Stimulated activated CD8-positive, alpha-beta memory T cell treated with anti-CD3 and anti-CD28 coated beads, Interleukin-7, amount 100 ng/mL, for 4 hours (primary cell): ENCODE measurements at places on chromosomes 2 and 18.

- no peak for DNase-seq
These were observed 45.9 kb downstream of the PXDN start for GRCh38 chr2:1698188-1698945.

- no peak for DNase-seq
These were observed 77.4 kb upstream of the TAF1B start for GRCh38 chr2:9765611-9766531.

DNA sequence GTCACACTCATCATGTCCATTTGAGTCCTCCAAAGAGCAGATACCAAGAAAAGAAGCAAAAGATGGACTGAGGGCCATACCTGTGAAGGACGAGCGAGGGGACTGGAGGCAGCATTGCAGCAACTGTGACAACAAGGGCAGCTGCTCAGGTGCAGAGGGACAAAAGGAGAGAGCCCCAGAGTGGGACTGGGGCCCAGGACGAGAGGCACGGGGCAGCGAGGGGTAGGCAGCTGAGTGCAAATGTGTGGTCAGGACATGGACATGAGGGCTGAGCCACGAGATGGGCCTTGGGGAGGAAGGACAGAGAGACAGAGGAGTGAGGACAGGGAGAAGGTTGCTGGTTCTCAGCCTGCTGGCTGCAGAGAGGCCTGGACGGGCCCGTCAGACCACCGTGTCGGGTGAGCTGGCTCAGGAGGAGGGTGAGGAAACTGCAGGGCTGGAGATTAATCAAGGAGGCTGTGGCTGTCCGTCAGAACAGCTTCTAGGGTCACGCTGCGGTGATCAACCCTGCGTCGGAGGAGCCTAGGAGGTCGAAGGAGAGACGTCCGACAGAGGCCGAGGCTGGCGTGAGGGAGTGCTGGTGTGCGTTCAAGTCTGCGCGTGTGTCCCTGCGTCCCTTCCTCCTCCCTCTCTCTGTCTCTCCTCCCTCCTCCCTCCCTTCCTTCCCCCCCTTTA is 206.8 kb upstream of the HDAC4 start:
- DNase-seq = no peak

GRCh38 chr2:25036221-25036559 is 5.7 kb upstream of the EFR3B start:
- no peak for DNase-seq

- no peak for DNase-seq
These were observed 102.8 kb upstream of the CYP1B1 start for GRCh38 chr2:38178556-38179419.

GRCh38 chr2:208584378-208584985 is 177.9 kb downstream of the PTH2R start:
- no peak for DNase-seq

GRCh38 chr18:79815657-79816056 is 17.9 kb downstream of the KCNG2 start:
- DNase-seq = no peak

DNA sequence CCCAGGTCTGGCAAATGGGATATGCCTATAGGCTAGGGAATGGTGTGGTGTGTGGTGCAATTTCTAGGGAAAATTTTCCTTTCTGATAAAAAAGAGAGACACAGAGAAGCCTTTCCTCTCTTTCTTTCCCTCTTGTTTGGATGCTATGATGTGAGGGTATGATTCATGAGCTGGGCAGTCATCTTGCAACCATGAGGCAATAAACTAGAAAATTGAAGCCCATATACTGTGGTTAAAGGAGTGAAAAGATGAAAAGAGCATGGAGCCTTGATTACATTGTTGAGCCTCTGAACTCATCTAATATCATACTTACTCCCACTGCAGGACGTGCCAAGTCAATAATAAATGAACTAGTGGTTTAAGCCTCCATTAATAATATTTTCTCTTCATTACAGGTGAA is 215.6 kb downstream of the HAUS1 start:
- no peak for DNase-seq

GRCh38 chr2:15367715-15368114 is 193.4 kb downstream of the NBAS start:
- DNase-seq = no peak

DNA sequence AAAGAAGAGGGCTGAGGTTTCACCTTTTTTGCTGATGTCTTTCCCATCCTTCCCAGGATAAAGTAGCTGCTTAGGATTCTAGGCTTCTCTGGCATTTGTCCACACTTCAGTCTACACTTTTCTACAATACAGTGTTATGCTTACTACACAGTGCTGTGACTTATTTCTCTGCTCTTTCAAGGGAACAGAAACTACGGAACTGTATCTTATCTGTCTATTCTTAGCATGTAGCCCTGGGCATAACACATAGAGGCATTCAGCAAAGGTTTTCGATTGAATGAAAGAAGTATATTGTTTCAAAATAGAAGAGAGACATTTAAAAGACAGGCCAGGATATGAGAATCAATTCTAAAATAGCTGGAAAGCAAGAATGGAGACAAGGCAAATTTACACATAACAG is 110.9 kb downstream of the ARHGEF33 start:
- no peak for DNase-seq

DNA sequence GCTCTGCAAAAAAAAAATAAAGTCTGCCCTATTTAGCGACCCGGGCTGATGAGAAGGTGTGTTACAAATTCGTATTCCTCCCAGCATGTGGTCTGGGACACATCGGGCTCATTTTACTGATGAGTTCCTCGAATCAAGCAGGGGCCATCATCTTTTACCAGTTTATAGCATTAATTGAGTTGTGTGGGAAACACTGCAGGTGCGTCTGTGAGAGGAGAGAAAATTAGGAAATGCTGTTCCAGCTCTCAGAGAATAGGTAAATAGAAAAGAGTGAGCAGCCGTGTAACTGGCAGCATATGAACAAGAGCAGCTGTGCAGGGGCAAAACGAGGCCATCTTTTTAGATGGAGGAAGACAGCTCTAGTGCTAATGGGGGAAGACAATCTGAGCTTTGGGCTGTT is 216.7 kb downstream of the SETBP1 start:
- DNase-seq = no peak
